ENCODE measurements at places on chromosomes 2 and 18.

- no peak for DNase-seq
Measured at GRCh38 chr2:127573771-127574170, 38.3 kb downstream of the MYO7B start.

GRCh38 chr2:220747736-220748135, 824.4 kb downstream of the EPHA4 start:
- DNase-seq: no peak

DNA sequence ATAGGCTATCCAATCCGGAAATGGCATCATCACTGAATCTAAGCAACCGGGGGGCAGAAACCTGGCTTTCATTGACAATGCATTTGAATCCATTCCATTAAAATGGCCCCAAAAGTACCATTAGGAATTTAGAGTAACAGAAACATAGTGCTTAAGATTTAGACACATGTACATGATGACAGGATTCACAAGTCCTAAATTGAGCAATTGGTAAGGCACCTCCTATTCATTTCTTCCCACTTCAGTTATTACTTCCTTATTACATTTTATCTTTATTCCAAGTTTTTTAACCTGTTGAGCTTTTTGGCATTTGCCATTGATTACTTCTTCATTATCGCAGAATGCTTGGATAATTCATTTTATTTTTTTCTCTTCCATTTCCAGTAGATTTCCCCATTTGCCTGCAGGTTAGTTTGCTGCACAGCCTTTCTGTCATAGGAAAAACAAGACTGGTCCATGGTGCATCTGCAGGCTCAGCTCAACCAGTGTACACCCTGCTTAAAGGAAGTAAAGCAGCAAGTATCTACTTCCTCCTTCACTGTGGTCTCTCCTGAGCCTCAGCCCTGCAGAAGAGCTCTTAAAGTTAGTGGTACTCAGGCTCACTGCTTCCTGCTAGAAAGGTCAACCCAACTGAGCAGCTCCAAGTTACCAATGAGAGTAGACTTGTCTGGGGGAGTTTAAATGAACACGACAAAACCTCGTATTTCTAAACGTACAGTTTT, 89.2 kb downstream of the DOCK10 start:
- DNase-seq: no peak

- no peak for DNase-seq
Measured at GRCh38 chr2:181289698-181290097, 167.5 kb upstream of the ITGA4 start.

- peak; percentile 69 for DNase-seq
Measured at GRCh38 chr2:15941481-15941850, 1.1 kb downstream of the MYCN start.
